ENCODE measurements at places on chromosomes 12 and 14.

DNA sequence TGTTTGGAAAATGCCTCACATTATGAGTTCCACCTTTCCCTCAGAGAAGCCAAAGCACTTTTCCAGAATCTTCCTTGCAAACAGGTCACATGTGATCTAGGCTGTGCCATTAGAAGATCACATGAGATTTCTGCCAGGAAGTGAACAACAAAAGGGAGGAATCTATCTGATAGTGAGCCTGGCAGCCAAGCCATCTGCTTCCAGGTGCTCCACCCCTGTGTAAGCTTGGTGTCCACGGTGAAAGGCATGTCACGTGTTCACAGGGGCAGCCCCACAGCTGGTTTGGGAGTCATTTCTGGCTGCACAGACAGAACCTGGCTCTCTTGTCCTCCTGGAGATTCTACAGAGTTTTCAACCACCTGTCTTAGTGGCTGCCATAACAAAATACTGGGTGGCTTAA lies 3.5 kb upstream of the KSR2 start:
- DNase-seq = no peak

- no peak for DNase-seq
Observed at GRCh38 chr12:132711080-132711843, 620 bp downstream of the PGAM5 start.

DNA sequence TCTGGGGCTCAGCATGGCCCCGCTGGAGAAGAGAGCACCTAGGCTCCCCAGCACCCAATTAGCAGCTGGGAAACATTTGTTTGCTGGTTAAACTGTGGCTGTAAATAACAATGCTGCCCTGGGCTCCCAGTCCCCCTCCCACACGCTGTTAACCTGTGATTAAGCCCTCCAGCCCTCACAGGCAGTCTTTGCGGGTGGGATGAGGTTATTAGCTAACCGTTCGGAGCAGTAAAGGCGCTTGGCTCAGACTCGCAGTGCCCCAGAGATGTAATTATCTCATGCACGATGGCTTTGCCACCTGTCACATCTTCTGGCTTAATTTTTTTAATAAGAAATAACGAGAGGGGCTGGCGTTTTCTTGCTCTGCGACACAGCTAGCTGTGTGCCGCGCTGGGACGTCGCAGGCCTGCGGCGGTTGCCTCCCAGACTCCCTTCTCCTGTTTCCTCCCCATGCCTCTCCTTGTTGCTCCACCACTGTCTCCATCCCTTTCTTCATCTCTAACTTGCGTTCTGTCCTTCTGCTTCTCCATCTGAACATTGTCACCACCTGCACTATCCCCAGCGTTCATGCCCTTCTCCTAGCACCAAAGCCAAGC lies 239.2 kb upstream of the FKBP4 start:
- DNase-seq = no peak

- no peak for DNase-seq
Observed at GRCh38 chr12:116002890-116003536, 274.5 kb downstream of the MED13L start.

DNA sequence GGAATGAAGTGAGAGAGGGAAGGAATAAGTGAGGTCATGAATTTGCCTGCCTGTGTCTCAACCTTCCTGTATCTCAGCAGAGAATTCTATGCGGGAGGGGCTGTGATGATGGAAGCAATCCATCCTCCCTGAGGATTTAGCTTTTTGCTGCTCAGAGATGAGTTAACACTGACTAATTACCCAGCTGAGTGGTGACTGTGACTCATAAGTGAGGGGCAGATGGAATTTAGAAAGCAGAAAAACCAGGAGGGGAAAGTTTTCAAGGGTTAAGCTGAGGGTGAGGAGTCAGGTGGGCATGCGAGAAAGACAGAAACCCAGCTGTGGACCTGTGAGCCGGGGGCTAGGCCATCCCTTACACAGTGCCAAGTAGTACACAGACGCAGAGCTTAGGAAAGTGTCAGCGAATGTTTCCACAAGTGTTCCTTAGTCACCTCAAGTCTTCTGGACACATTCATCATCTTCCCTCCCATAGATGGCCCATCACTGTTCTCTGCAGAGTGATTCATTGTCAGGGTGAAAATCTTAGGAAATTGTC lies 277.9 kb downstream of the IPO8 start:
- DNase-seq = no peak

Data from CD4-positive, alpha-beta T cell treated with Interleukin-2 at 100 ng/mL for 4 hours (primary cell).